CD4-positive, alpha-beta T cell (primary cell): ENCODE measurements at places on chromosomes 12 and 14.

DNA sequence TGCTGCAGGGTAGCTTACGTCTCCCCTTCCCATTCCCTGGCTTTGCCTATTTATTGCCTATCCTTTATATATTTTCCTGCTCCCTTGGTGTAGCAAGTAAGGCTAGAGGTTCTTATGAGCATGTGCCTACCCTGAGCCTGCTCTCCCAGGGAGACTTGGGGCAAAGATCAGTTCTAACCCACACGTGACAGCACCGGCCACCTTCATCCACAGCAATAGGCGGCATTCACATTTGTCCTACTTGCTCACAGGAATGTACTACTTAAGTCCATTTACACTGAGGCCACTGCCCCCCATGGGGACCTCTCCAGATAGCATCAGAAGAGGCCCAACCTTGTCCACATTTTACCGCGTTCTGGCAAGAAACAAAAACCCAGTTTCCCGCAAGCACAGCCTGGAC, 8.7 kb downstream of the GPR68 start:
- DNase-seq, result no peak

GRCh38 chr12:132071830-132072384, 72.2 kb downstream of the DDX51 start:
- no peak for DNase-seq

- DNase-seq, result no peak
These were observed 86.3 kb upstream of the NID2 start for GRCh38 chr14:52154992-52155650.

DNA sequence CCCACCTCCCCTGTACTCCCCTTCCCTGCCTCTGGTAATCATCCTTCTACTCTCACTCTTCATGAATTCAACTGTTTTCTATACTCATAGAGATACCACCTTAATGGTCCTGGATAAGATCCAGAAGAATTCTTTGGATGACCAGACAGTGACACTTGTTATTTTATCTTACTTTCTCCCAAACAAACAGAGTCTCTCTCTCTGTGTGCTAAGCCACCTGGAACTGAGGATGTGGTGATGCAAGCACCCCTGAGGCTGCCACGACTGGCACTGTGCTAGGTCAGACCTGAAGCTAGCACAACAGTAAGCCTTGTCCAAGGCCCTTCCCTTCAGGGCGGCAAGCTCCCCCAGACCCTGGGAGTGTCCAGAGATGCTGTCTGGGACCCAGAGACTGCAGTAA, 250.2 kb downstream of the C12orf50 start:
- DNase-seq, result no peak

DNA sequence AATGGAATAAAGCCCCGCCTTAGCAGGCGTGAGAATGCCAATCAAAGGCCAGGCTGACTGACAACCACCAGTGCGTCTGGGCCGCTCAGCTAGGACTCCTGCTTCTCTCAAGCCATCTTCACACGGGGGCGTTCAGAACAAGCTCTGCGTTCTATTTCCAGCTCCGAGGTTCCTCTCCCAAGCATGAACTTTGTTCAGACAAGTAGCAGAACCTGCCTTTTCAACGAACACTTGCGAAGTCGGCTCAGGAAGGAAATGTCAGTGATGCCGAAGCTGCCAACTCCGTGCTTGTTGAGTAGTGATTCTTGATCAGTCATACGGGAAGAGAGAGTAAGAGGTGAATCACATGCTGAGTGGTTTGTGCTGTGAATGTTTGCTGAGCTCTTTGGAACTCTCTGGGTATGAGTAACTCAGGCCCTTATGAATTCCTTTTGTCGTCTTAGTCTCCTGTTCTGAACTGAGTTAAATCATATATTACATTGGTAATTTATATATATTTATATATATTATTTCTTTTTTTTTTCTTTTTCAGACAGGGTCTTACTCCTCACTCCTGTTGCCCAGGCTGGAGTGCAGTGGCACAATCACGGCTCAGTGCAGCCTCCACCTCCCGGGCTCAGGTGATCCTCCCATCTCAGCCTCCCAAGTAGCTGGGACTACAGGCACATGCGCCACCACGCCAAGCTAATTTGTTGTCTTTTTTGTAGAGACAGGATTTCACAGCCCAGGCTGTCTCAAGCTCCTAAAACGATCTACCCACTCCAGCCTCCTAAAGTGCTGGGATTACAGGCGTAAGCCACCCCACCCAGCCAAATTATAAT, 29.4 kb upstream of the BCL7A start:
- peak; percentile 64 for DNase-seq

GRCh38 chr12:12449533-12450025, 92.7 kb downstream of the BORCS5 start:
- peak; percentile 51 for DNase-seq

- no peak for DNase-seq
These were observed 125.3 kb upstream of the ATF7IP start for GRCh38 chr12:14239935-14240872.

DNA sequence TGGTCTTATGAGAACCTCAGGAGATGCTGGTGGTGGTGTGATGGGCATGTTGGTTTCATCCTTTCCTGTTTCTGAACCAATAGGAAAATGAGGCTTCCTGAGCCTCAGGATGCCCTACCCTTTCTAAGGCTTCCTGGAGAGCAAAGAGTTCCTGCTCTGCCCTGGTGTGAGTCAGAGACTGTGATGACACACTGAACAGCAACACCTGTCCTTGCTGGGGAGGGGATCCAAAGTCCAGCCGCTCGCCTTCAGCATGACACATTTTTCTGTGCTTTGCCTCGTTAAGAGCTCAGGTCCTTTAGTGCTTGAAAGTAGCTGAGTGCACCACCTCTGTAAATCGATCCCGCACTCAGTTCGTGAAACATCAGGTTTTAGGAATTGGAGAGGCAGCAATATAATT, 116.0 kb downstream of the CACNA1C start:
- DNase-seq, result no peak

DNA sequence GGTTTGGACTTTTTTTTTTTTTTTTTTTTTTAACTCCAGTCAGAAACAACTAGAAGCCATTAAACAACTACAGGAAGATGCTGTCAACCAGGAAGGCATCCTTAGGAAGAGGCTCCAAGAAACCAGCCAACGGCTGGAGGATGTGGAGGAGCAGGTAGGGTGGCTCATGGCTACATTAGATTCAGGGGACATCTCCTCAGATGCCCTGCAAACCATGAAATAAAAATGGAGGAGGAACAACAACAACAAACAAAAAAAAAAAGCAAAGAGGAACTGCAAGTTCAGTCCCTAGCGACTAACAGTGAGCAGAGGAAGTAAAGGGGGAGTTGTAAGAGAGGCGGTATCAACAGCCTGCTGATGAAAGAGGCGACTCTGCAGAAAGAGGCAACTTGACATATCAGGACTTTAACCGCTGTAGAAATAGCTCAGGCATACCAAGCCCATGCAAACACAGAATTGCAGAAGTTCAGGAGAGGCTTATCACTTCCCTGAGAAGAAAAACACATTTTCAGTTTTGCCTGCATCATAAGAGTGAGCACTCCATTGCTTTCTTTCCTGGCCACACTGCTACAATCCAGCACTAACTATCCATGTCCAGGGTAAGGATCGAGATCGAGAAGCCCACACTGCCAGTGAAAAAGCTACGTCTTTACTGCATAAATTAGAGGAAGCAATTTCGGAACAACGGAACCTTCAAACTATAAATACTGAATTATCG, 103.5 kb upstream of the BCAT1 start:
- DNase-seq, result peak; percentile 25

DNA sequence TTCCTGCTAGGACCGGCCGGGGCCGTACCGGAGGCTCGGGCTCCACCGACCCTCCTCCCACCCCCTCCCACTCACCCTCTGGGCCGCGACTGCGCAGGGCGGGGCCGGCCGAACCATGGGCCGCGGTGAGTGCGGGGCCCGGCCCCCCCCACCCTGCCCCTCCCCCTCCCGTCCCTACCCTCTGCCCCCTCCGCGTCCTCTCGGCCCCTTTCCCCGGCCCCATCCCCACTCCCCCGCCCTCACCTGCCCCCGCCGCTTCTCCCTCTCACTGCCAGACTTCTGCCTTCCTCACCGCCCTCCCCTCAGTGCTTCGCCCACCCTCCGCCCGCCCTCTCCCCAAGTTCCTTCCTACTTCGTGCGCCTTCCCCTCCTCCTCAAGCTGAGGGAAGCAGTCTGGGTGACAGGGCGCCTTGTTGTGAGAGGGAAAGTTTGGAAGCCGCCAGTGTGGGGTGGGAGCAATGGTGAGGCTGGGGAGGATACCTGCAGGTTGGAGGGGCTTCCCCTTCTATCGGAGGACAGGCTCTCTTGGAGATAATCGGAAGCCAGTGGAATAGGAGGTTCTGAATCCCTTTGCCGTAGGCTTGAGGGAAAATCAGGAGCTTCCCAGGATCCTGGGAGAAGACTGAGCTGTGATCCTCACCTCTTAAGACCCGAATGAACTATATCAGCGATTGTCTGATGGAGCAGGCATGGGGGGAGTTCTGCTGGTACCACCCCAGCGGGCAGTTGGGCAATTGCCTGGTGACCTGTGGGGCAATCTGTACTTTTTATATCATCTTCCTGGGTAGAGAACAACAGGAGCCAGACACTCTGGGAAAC, 472 bp downstream of the MBD6 start:
- peak; percentile 25 for DNase-seq

DNA sequence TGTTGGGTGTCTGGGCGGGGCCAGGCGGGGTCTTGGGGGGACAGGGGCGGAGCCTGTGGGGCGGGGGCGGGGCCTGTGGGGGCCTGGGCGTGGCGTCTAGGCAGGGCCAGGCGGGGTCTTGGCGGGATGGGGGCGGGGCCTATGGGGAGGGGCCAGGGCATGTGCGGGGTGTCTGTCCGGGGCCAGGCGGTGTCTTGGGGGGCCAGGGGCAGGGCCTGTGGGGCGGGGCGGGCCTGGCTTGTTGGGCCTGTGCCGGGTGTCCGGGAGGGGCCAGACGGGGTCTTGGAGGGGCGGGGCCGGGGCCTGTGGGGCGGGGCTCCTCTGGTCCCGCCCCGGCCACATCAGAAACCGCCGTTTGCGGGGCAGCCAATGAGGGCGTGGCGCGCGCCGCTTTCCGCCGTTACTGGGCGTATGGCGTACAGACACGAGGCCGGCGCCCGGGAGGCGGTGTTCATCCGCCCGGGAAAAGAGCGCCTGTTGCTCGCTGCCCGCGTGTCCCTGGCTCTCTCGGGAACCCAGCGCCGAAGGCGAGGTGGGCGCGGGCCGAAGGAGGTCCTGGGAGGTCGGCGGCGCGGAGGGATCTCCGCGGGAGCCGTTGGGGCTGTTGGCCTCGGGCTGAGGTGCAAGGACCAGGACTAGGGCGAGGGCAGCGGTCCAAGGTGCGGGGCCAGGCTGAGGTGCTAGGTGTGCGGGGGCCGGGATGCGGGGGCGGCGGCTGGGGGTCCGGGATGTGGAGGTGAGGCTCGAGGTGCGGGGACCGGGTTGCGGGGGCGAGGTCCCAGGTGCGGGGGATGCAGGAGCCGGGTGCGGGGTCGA, at the start of gene PIWIL1:
Gene PIWIL1 (plus strand): TSS at position 400 of the 816 bp plus-strand sequence. CDS start 4,705 bp downstream, outside the sequence.
- DNase-seq, result no peak

GRCh38 chr14:89367779-89368120, 49.3 kb downstream of the FOXN3 start:
- no peak for DNase-seq

DNA sequence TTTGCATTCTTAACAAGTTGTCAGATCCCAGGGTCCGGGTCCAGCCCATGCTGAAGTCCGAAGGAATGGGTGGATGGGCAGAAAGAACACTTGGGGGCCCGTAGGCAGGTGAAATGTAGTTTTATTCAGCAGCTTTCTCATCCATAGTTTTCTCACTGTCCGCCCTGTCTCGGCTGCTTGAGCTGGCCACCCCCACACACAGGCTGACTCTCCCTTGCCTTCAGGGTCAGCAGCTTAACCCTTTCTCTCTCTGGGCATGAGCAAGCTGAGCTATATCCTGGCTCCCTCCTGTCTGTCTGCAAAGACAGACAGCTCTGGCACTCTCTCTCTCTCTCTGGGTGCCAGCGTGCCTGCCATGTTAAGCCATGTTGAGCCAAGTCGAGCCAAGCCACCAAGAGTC, 163.9 kb downstream of the PTCSC3 start:
- no peak for DNase-seq

- DNase-seq, result no peak
These were observed 325.9 kb upstream of the LRFN5 start for GRCh38 chr14:41280745-41281144.

DNA sequence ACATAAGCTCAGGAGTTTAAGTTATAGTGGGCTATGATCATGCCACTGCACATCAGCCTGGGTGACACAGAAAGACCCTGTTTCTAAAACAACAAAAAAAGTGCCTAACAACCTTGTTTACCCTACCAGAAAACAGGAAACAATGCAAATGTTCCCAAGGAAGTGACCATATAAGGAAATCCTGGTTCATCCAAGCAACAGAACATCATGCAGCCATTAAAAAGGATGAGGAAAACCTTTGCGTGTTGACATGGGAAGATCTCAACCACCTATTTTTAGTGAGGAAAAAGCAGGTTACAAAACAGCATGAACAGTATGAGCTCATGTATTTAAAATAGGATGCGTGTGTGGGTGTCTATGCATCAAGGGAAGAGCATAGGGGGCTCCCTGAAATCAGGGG, 13.7 kb downstream of the HRK start:
- DNase-seq, result no peak

DNA sequence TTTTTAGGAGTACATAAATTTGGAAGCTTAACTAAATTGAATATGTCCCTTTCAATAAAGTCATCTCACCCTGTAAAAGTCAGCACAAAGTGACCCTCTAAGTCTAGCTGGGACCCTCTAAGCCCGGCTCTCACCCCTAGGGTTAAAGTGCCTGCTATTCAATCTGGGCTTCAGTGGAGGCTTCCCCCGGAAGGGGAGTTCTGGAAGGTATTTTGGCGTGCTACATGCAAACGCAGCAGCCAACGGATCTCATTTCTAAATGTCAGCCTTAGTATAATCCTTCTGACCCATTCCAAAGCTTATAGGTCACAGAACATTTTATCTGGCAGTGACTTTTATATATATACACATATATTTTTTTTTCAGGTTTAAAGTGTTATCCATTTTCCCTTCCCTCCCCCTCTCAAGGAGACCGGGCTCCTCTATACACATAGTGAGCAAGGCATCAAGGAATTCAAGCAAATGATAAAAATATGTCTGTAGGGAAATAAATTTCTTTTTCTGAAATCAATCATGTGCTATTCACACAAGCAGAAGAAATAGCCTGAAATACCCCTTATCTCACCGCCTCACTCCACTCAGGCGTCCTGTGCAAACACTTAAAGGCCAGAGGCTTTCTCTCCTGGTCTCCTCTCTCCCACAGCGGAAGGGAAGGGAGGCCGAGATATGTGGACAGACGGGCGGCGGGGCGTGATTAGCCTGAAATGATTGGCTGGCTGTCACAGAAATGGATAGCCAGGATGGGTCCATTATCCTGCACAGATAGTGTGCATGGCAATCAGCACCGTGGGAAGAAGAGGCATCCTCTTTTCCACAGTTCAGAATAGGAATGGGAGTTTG, 301.7 kb downstream of the GALC start:
- no peak for DNase-seq

- DNase-seq, result no peak
These were observed 147.2 kb upstream of the DYRK2 start for GRCh38 chr12:67501362-67501761.

DNA sequence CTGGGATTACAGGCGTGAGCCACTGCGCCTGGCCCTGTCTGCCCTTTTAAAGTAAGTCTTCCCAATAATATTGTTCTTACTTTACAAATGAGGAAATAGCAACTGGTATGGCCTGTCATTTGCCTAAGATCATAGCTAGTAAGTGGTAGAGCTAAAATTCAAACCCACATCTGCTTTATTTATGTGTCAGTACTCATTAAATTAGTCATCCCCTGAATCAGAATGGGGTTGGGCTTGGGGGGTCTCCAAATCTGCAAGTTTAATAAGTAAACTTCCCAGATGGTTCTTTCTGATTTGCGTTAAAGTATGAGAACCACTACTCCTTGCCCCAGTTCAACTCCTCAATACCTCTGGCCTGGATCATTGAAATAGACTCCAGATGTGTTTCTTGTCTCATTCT, 96.2 kb downstream of the FAR2 start:
- DNase-seq, result no peak

GRCh38 chr14:32417956-32418552, 89.0 kb downstream of the AKAP6 start:
- DNase-seq, result no peak
